ENCODE measurements at places on chromosomes 16 and 17. TPM values are rescaled to one million over a fixed set of nuclear protein-coding genes. Genes with fewer than 3 reads are reported as not detected.

BRCA1 gene
- total RNA-seq = 4.2 TPM

SHPK gene
- total RNA-seq = 11.4 TPM

SYCE1L gene
- total RNA-seq = not detected

MMP28 gene
- total RNA-seq = 1.3 TPM

TOP2A gene
- 6.5 TPM for total RNA-seq

OTOP3 gene
- not detected for total RNA-seq

TMEM98 gene
- 87.3 TPM for total RNA-seq

EPOP gene
- 0.89 TPM for total RNA-seq

All from smooth muscle cell of the umbilical artery (primary cell).